Effector memory CD4-positive, alpha-beta T cell (primary cell): ENCODE measurements at places on chromosomes 13 and 19.

DNA sequence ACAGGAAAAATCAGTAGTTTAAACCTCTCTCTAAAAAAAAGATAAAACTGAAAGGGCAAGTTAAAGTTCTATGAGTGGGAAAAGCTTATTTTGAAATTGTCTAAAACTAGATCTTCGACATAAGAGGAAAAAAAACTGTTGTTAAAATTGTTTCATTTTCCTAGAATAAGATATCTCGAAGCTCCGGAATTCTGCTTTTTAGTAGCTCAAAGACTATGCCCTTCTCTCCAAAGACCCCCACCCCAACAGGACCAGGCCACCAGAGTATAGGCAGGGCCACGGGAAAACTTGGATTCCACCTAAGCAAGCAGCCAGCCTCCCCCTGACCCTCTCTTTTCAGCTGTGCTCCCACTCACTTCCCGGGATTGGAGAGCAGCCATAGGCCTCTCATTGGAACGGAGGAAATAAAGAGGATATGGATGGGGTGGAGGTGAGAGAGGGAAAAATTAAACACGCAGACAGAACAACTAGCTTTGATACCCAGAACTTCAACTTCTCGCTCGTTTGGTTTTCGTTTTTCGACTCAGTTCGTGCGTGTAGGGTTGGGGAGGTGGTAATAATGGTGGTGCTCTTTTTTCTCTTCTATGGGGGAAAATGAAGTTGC is 3.0 kb downstream of the POU4F1 start:
- DNase-seq: no peak

DNA sequence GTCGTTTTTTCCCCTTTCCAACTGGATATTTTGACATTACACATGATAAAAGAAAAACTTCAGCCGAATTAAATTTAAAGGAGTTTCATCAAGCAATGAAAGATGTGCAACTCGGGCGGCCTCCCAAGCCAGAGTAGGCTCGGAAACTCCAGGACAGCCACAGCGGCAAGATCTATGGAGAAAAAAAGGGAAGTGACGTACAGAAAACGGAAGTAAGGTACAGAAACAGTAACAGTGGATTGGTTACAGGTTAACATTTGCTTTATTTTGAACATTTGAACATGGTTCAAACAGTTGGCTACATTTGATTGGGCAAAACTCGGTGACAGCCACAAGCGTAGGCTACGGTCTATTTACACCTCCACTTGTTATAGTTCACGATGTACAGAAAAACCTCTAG is 30.5 kb upstream of the FAM124A start:
- no peak for DNase-seq

DNA sequence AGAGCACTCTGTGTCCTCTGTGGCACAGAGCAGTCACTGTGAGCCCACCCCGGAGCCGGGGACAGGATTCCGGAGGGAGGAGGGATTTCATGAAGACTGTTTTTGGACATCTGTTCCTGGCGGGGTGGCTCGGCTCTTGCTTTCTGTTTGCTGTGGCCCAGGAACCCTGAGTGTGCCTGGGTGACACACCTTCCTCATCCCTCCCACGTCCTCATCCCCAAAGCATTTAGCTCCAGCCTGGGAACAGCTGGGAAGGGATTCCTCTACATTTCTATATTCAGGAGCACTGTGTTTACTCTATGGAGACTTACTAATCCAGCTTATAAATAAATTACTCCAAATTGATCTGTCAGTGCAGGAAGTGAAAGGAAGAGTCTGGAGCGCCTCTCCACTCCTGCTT is 97.8 kb upstream of the UBL3 start:
- no peak for DNase-seq

- DNase-seq: no peak
These were observed 29.3 kb upstream of the TNFAIP8L1 start for GRCh38 chr19:4609878-4610511.

DNA sequence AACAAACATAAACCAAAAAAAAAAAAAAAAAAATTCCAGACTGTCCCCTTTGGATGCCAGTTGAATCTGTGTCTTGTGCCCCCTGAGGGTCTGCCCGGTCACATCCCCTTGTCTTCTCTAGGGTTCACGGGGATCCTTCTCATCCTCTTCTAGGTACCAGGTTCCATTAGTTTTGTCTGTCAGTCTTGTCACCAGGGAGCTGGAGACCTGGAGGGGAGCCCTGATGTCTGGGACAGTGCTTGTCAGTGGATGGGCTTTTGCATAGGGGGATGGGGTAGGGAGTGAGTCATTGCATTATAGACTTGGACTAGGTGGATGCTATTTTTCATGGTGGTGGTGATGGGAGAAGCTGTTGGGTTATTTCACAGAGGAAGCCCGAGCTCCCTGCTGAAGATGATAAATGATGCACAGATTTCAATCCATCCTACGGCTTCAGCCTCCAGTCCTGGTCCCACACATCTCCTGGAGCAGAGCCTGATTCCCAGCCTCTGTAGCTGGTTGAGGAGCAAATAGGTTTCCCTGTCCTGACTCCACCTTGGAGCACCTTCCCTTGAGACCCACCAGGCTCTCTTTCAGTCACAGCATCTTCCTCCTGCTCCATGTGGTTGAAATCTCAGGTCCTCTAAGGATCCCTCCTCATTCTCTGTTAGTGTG is 26.0 kb downstream of the WTIP start:
- DNase-seq: no peak

- no peak for DNase-seq
These were observed 15.2 kb upstream of the TOMM40 start for GRCh38 chr19:44875666-44876451.

DNA sequence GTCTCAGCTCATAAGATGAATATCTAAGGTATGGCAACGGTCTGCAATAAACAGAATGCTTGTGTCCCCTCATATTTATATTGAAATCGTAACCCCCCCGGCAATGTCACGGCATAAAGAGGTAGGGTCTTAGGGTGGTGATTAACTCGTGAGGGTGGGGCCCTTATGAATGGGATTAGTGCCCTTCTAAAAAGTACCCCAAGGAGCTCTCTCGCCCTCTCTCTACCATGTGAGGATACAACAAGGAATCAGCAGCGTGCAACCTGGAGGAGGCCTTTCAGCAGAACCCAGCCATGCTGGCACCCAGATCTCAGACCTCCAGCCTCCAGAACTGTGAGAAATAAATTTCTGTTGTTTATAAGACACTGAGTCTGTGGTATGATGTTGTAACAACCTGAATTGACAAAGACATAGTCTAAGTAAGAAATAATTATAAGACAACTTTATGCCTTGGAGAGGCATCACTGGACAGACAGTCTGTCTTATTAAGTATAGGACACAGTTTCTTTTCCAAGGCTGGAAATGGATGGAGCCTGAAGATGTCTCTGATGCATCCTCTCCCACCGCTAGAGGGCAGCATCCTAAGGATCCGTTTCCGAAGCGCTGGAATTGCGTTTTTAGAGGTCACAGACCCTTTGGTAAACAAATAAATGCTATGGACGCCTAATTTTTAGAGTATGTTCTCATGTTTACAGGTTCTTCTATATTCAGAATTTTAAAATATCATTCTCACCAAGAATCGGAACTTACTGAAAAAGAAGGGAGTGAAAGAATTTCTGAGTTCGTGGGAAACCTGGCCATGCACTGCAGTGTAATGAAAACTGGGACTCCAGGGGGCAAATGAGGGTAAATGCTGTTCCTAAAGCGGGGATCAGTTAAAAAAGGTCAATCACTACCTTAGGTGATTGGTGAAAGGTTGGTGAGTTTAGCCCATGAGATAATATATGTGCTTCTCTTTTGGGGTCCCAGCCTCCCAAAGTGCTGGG is 13.3 kb upstream of the LEUTX start:
- DNase-seq: no peak

- no peak for DNase-seq
These were observed 64.8 kb upstream of the KCTD15 start for GRCh38 chr19:33731881-33732280.

GRCh38 chr19:58581227-58582141 is 8.3 kb upstream of the MZF1 start:
- DNase-seq: peak; percentile 78

- DNase-seq: no peak
These were observed 5.1 kb upstream of the SIGLEC9 start for GRCh38 chr19:51119611-51120010.

- DNase-seq: no peak
These were observed 17.6 kb upstream of the NALCN start for GRCh38 chr13:101433895-101434294.

- DNase-seq: no peak
These were observed 1.4 kb downstream of the NWD1 start for GRCh38 chr19:16721051-16721450.

GRCh38 chr19:13150931-13151604 is 857 bp downstream of the IER2 start:
- no peak for DNase-seq

DNA sequence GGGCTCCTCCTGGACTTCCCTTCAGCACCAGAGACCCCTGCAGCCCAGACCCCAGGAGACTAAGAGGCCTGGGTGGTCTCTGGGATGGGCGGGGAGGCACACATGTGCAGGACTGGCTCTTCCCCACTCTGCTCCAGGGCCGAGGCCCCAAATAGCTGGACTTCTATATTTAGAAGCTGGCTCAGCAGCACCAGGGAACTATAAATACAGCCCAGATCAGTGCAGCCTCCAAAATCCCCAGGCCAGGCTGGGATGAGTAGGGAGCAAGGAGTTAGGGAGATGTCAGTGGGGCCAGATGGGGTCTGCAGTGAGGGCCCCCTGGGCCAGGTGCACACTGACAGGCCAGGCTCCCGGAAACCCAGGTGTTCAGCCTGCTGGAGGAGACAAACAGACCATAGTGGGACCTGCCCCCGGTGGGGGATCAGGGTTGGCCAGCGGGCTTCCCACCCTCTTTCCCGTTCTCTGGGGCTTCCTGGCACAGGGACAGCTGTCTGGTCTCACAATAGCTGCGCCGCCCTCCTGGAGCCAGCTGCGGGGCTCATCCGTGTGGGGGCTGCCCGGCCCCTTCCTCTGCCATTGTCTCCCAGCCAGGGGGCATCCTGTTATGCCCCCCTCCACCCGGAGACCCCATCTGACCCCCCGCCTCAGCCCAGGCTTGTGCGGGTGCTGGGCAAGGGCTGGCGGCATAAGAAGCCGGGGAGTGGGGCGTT is 5.5 kb upstream of the ADGRE5 start:
- DNase-seq: no peak

DNA sequence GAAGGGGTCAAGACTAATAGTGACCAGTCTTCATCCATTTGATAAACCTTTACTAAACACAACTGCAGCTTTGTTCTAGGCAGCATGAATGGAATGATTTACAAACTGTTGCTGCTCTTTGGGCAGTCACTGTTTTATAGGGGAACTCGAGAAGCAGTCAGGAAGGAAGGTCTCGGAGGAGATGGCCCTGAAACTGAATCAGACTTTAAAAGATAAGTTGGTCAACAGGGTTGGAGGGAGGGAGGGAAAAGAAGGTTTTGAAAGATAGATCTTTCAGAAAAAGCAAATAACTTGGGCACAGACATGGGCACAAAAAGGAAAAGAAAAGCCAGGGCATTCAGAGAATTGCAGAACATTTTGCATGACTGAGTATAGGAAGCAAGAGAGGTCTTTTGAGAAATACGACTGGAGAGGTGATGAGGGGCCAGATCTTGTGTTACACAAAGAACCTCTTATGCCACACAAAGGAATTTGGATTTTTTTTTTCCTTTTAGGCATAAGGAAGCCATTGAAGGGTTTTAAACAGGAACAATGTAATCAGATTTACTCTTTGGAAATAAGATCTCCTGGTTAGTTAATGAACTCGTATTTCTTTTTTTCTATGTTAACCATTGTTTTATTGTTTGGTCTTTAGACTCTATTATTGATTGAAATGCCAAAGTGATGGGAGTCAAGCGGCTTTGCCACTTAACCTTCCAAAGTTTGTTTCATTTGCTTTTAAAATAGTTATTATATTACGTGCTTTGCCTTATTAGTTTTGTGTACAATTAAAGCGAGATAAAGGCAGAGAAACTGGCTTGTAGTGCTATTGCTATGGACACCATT is 37.5 kb upstream of the SACS start:
- no peak for DNase-seq

DNA sequence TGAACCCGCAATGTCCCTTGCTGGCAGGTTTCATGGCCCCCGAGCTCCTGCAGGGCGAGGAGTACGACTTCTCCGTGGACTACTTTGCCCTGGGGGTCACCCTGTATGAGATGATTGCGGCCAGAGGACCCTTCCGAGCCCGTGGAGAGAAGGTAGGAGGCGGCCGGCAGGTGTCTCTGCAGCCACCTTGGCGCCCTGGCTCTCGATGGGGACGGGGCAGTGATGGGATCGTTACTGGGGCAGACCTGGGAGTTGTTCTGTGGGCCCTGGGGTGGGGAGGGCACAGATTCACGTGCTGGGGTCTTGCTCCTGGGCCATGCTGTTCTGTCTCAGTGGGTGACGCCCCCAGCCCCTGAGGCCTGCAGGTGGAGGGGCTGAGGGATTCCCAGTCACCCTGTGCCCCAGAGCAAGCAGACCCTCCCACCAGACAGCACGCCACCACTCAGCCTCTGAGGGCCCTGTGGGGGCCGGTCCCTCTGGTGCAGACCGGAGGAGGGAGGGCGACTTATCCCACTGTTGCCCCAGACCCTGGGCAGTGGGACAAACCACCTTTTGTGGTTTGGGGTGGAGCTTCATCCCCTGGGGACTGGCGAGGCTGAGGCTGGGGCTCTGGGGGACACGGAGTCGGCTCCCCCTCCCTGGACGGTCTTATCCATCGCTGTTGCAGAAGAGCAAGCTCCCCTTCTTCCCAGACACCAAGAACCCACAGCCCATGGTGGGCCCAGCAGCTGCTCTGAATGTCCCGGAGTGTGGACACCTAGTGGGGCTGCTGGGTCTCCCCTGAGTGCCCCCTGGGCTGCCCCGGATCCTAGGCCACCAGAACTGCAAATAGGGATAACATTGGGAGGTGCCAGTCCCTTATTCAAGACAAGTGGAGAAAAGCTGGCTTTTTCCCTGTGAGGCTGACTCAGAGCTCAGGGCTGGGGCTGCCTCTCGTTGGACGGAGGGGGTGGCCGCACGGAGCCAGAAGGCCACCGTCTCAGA is 27.5 kb upstream of the TMEM255B start:
- DNase-seq: no peak

GRCh38 chr19:19490214-19490968 is 25.0 kb downstream of the TSSK6 start:
- peak; percentile 73 for DNase-seq

- no peak for DNase-seq
These were observed 406 bp upstream of the EID2B start for GRCh38 chr19:39533003-39533512.

DNA sequence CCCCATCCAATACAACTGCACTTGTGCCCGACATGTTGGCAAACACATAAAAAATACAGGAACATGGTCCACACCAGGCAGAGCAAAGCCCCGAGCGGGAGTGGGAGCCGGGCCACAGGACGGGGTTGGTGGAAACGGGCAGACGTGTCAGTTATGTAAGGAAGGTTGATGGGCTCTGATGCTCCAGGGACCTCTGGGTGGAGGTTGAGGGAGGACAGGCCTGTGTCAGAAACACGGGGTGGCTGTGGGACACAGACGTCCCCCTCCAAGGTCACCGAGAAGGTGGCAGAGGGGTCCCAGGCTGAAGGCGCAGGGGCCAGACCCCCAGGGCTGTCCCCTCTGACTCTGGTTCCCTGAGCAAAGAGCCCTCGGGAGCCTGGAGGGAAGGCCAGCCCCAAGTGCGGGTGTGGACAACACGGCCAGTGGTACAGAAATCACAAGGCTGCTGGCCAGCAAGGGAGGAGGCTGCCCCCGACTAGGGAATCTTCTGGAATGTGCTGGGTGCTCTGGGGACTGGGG is 31.4 kb upstream of the C13orf46 start:
- no peak for DNase-seq
